Activated T-cell treated with anti-CD3 and anti-CD28 coated beads for 48 hours (primary cell): ENCODE measurements at places on chromosomes 7 and 10.

- DNase-seq = no peak
Measured at GRCh38 chr7:88485821-88486220, 179.1 kb upstream of the STEAP4 start.

DNA sequence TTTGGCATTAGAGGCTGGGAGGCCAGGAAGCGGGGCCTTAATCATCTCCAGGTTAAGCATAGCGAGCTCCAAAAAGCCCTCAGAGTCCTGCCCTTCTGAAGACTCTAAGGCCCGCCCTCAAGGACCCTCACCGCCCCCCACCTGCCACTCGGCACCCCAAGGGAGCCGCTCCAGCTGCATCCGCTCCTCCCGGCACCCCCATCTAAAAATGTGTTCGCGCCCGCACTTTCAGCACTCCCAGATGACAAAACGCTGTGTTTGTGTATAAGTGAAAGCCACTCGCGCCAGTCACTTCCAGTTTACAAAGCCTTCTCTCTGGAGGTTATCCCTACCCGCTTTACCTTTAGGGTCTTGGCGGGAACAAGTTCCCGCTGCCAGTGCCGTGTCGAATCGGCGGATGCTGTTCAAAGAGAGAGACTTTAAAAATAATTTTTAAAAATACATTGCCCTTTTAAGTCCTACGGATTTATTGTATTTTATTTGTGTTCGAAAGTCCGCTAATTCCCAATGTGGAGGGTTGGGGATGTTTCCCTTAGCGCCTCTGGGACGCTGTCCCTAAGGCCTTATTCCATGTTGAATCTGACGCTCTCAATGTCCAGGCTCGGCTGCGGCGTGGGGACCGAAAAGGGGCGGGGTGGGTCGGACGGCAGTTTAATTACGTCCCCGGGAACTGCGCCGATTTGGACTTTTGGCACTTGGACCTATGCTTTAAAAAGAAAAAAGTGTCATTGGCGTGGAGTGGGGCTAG lies at the start of the genes DCLRE1A and NHLRC2:
TSS of gene DCLRE1A (minus strand) at position 70 of the 748 bp plus-strand sequence. CDS start 900 bp downstream, outside the sequence.
TSS of gene NHLRC2 (plus strand) at position 649 of the 748 bp plus-strand sequence. CDS start 212 bp downstream, outside the sequence.
- DNase-seq = peak; percentile 57

DNA sequence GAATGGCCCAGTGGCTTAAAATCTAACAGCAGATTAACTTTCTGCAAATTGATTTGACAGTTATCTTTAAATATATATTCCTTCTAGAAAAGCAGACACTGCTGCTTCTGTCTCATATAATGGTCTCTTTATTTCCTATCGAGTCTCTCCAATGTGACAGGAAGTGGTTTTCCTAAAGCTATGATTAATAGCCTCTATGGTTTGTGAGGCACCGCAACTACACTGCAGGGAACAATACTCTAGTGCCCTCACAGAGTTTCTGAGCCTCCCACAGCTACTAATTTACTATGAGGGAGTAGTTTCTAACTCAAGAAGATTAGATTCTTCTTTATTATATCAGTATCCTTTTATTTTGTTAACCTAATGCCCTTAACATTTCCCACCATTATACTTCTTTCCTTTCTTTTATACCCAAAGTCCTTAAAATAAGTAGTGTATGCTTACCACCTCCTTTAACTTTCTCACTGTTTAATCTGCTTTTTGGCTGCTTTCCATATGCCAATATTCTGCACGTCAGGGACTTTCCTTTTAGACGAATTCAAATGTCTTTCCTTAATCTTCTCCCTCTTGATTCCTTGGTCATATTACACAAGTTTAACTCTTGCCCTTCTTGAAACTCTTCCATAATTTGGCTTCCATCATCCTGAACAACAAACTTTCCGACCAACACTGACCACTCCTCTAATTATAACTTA lies 23.8 kb upstream of the AHR start:
- DNase-seq = no peak

GRCh38 chr7:4738711-4739527 lies 36.5 kb upstream of the AP5Z1 start:
- DNase-seq = no peak

DNA sequence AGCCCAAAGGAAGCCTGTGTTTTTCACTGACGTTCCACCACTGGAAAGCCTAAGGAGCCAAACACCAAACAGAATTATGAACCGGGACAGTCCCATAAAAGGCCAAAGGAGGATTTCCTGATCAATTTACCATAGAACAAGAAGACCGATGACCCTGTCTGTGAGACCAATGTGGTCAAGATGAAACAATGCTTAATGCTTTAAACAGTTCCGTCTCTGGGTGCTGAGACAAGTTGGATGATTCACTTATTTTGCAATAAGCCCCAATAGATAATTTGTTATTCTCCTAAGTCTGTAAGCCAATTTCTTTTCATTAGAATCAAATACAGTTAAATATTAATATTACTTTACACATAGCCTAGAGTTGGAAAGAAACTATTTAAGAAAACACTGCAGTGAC lies 134.9 kb downstream of the MICU1 start:
- no peak for DNase-seq

GRCh38 chr10:98276311-98276710 lies 8.3 kb upstream of the LOXL4 start:
- DNase-seq = no peak

DNA sequence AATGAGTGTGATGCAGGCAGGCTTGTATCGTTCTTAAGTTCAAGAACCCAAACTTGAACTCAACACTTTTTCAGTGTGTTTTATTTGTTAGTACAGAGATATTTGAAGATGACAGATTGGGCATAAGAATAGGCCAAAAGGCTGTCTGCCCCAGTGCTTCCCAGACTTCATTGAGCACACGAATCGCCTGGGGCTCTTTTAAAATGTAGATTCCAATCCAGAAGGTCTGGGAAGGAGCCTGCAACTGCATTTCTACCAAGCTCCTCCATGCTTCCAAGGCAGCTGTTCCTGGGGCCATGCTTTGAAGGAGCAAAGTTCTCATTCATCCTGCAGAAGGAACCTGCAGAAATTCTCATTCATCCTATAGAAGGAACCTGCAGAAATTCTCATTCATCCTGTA lies 114.5 kb upstream of the INSYN2A start:
- no peak for DNase-seq

- DNase-seq = no peak
Measured at GRCh38 chr10:62759599-62760175, 44.8 kb upstream of the ADO start.

GRCh38 chr7:144527051-144527471 lies 123.6 kb upstream of the NOBOX start:
- no peak for DNase-seq

DNA sequence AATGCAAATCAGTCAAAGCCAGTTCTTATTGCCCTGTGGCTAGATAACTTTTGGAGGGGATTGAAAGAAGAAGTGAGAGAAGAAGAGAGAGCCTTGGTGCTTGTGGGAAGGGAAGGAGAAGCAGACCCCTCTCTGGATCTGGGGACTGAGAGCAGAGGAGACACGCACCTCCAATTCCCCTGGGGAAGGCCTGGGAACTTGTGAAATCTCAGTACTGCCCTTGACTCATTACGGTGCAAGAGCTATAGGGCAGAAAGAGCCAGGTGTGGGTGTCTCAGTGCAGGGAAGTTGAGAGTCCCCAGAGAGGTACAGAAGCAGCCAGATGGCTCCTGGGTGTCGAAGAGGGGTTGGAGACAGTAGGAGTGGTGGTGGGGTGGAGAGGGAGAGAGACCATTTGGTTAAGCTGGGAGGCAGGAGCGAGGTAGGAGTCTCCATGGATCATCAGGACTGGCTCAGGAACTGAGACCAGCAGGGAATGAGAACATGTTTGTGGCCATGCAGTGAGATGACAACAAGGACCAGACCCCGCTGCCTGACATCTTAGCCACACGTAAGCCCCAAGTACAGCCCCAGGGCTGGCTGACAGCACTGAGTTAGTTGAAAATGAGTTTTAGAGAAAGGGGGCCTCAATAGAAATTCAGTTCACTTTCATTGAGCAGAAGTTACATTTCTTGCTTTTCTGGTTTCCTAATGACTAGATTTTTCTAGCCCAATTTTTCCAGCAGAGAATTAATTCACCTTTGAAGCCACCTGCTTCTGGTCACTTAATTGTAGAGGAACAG lies 238.2 kb downstream of the BUB3 start:
- DNase-seq = no peak

DNA sequence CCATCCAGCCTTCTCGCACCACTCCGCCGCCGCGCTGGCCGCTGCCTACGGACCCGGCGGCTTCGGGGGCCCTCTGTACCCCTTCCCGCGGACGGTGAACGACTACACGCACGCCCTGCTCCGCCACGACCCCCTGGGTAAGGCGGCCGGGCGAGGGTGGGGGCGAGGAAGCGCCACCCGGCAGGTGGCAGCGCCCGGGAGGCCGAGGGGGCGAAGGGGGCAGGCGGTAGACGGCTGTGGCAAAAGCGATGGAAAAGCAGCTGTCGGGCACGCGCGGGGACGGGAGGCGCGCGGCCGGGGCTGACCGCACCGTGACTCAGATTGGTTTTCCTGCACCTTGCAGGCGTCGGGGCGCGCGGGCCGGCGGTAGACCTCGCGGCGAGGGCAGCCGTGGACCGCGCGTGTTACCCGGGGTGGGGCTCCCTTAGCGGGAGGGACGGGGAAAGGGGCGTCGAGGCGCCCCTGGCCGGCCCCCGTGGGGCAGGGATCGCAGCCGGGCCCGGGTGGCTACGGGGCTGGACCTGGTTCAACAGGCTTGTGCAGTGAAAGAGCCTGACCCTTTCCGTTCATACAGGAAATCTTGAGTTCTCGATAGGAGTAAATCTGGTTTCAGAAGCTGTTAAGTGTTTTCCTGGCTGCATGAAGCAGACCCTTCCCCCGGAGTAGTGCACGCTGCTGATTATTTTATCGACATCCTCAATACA lies 608 bp downstream of the HHEX start:
- peak; percentile 57 for DNase-seq

DNA sequence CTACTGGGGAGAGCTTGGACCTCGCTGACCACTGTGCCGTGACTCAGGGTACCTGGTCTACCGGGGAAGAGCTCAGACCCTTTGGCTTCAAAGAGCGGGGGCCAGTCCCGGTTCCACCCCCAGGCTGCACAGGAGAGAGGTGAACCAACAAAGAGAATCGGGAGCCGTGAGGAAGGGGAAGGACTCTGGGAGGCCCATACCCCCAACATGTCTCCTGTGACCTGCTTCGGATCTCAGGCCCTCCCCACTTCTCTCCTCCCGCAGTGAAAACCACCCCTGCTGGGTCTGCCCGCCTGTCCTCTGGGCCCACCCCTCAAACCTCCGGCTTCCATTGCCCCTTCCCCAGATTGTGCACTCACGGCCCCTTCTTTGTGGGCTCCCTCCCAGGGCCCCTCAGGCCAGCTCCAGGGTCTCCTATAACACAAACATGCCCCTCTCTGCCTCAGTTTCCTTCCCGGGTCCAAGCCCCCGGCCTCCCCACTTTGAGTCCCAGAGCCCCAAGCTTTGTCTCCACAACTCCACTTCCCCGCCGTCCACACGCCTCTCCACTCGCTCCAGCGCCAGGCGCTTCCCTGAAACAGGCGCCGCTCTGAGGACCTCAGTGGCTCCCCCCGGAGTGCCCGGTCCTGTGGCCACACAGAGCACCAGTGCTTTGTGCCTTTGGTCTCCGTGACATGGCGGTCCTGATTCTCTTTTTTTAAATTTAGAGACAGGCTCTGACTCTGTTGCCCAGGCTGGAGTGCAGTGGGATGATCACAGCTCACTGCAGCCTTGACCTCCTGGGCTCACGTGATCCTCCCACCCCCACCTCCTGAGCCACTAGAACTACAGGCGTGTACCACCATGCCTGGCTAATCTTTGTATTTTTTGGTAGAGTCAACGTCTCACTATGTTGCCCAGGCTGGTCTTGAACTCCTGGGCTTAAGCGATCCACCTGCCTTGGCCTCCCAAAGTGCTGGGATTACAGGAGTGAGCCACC lies 7.5 kb upstream of the INTS1 start:
- no peak for DNase-seq

DNA sequence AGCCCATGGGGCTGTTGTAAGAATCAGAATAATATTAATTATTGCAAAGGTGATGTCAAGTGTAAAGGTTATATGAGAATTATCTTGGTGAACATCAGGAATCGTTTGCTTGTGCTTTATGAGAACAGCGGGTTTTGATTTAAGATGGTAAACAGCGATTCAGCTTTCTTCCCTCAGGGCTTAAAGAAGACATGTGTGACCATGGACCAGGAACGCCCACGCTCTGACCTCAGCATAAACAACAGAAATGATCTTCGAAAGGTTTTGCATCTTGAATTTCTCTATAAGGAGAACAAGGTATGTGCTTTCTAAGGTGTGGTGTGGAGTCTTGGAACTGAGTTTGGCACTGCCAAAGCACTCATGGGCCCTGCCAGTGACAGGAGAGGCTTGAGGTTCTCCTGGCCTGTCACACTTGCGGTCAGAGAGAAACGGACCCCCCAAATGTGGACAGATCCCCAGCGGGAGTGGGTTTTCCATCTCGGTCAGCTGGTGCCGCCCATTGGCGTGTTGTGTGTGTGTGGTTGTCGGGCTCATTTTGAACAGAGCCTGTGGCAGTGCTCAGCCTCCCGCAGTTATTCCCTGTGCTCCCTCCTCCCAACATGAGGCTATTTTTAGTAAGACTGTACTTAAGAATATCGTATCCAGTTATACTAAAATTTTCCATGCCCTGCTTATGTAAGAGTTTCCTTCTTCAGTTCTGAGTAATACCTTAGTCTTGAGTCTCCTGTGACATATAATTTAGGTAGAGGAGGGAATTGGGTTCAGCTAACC lies 7.2 kb downstream of the MINDY4 start:
- DNase-seq = no peak

DNA sequence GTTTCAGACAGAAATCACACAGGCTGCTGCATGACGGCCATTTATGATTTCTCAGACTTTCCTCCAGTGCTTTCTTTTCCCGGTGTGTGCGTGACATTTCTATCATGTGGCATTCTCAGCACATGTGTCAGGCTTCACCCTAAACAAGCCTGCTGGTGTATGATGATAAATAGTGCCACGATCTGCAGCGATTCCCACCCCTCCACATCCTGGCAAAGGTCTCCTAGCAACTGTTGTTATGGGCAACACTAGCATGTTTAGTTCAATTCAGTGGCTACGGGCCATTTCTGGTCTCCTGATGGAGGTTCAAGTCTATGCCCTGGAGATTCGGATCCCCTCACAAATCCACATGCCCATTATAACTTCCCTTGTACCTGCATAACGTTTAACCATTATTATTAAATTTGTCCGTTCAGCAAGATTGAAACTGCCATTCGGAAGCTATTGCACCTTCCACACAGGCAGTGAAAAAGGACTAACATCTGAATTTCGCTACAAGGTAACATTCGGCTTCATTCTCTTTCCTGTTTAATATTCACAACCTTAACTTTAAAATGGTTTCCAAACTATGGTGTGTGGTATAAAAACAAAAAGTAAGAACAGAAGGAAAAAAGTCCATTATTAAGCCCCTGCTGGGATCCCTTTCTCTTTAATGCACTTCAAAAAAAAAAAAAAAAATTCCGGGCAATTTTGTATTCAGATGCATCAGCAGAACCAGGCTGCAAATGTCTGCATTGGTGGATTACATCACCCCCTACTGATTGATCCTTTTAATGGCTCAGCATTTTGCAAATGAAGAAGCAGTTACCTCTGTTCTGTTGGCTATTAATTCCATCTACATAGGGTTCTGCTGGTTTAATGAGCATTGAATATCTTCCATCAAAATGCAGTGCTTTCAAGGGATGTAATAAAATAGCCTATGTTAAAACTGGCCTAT lies 90.2 kb downstream of the FRMD4A start:
- no peak for DNase-seq

GRCh38 chr10:7689591-7689990 lies 13.5 kb upstream of the ITIH2 start:
- no peak for DNase-seq

GRCh38 chr7:43872406-43873110 lies 3.2 kb upstream of the MRPS24 start:
- DNase-seq = no peak
